ENCODE measurements at places on chromosomes 4 and X. TPM values are rescaled to one million over a fixed set of nuclear protein-coding genes. Genes with fewer than 3 reads are reported as not detected.

The SH3RF1 gene
- total RNA-seq, result 19.5 TPM

The XPNPEP2 gene
- not detected for total RNA-seq

The ARL9 gene
- 0.12 TPM for total RNA-seq

The CNGA1 gene
- total RNA-seq, result not detected

The FBXO8 gene
- total RNA-seq, result 23.9 TPM

The UGT2A1 gene
- not detected for total RNA-seq

The TCEAL6 gene
- not detected for total RNA-seq

The MAP3K15 gene
- total RNA-seq, result not detected

The XG gene
- 10.7 TPM for total RNA-seq

The CSN1S1 gene
- total RNA-seq, result not detected

The ACE2 gene
- total RNA-seq, result not detected

The MTNR1A gene
- total RNA-seq, result not detected

The CCDC110 gene
- 0.59 TPM for total RNA-seq

The TMEM35A gene
- 13.2 TPM for total RNA-seq

The MAGEA8 gene
- not detected for total RNA-seq

The TREX2 gene
- 2.9 TPM for total RNA-seq

The RBMXL3 gene
- not detected for total RNA-seq

The TEX13B gene
- total RNA-seq, result not detected

The SPANXD gene
- total RNA-seq, result not detected

The COX7B2 gene
- total RNA-seq, result not detected

The FDCSP gene
- total RNA-seq, result not detected

The RBBP7 gene
- 94.2 TPM for total RNA-seq

The PCDH10 gene
- total RNA-seq, result 0.12 TPM

The ADGRG2 gene
- not detected for total RNA-seq

The BEX5 gene
- total RNA-seq, result 0.30 TPM

The LPAR4 gene
- not detected for total RNA-seq

The NSUN7 gene
- not detected for total RNA-seq

Measured in smooth muscle cell of the coronary artery (primary cell).